ENCODE measurements at places on chromosomes 1 and 21.

DNA sequence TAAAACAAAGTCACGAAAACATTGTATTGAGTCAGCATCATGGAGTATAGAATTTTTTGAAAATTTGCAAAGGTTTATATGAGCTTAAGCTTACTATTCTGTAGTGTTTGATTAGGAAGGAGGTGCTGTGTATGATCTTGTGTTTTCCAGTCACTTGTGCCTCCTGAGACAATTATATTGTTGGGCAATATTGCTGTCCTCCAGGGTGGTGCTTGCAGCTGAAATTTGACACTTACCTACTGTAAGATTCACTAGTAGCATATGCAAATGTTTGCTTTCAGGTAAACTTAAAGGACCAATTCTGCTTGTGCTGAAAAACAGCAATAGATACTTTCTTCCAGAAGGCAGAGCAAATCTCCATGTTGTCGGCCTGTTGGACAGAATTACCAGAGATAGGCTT, 268.0 kb downstream of the TGFB2 start:
- DNase-seq, result no peak

GRCh38 chr1:19438516-19439195, 46.7 kb downstream of the CAPZB start:
- no peak for DNase-seq

- no peak for DNase-seq
Measured at GRCh38 chr1:208280681-208281450, 36.7 kb upstream of the PLXNA2 start.

DNA sequence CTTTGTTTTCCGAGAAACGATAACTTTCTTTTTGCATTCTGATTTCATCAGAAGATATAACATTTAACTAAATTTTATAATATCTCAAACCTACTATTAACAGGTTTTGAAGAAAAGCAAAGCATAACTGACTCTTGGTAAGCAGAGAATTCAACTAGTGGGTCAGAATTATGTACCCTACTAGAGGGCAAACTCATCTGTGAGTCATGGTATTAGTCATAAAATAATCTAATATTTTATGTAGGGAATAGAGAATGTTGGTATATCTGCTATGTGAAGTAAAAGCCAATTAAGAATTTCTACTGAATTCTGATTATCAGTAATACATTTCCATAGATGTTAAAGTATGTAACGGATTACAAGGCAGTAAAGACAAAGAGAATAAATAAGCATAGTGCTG, 56.8 kb downstream of the USP1 start:
- no peak for DNase-seq

GRCh38 chr1:38559446-38560165, 300.0 kb downstream of the RRAGC start:
- peak; percentile 41 for DNase-seq

DNA sequence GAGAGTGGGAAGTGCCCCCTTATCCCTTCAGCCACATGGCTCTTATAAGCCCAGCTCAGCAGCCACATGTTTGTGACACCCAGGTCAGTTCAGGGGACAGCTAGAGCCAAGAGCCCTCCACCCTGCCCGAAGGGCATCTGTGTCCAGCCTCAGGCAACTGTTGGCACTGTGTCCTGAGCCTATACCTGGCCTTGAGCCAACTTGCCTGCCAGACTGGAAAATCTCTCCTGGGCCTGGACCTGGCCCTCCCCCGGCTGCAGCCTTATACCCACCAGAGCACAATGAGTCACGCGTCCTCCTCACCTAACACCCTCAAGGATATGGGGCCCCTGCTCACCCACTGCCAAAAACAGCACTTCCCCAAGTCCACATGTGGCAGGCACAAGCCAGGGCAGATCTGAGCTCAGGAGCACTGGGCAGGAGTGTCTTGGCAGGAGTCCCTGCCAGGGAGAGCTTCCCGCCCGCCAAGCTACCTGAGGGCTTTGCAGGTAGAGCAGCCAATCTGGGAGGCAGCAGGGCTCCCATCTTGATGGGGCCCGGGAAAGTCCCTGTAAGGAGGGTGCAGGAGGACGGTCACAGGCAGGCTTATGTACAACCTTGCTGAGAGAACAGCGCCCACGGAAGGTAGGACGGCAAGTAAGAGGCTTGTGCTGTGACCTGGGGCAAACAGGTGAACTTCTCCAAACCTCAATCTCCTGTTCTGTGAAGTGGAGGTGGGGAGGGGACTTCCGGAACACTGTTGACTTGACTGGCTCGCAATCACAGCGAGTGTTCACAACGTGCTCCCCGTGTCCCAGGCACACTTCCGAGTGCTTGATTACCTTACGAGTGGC, 19.8 kb upstream of the HSPG2 start:
- no peak for DNase-seq

GRCh38 chr1:203516184-203516583, 22.2 kb downstream of the OPTC start:
- DNase-seq, result no peak

GRCh38 chr1:83766241-83766691, 232.7 kb downstream of the TTLL7 start:
- DNase-seq, result no peak

- DNase-seq, result no peak
Measured at GRCh38 chr1:212260557-212261355, 24.5 kb upstream of the PPP2R5A start.

DNA sequence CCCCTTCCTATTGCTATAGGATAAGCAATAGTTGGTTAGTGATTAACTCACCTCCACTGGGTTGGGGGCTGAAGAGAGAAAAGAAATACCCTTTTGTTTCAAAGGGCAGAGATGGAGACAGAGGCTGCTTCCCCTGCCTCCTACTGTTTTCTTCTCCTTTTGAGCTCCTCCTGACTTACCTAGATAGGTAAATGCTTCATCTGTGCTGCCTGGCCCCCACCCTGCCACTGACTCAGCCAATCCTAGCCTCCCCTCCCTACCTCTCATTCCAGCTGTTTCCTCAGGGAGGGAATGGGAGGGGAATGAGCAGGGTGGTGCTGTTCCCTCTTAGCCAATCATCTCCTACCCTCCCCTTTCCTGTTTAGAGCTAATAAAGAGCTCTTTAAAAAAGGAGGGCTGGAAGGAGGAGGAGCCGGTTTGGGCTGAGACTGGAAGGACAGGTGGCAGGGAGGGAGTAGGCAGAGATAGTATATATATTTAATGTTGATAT, at the start of gene C1orf116:
Gene C1orf116, minus strand, starts transcription at position 229 of the 490 bp plus-strand sequence. CDS start 5,158 bp downstream, outside the sequence.
- no peak for DNase-seq

- DNase-seq, result no peak
Measured at GRCh38 chr1:99106274-99106673, 101.6 kb upstream of the PLPPR5 start.

DNA sequence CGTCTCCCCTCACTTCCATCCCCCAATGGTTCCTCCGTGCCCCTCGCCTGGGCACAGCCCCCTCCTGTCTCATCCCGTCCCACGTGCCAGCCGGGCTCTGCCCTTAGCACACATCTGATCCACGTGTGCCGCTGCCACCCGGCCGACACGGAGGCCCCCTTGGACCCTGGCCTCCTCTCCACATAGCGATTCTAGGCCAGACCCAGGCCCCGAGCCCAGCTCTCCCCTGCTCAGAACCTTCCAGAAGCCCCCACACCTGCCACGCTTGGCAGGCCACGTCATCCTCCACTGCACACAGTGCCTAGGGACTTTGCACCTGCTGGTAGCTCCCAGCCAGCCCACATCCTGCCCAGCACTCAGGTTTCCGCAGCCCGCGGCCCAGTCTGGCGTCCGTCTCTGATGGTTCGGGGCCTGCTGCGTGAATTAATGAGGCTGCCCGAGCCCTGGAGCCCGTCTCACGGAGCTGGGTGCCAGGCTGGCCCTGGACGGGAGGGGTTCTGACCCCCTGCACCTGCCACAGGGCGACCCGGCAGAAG, 20.1 kb downstream of the PLCH2 start:
- DNase-seq, result no peak
